Activated CD4-positive, CD25-positive, alpha-beta regulatory T cell treated with anti-CD3 and anti-CD28 coated beads, Interleukin-2, amount 50 U/mL, for 24 hours (primary cell): ENCODE measurements at places on chromosomes 1 and 21.

DNA sequence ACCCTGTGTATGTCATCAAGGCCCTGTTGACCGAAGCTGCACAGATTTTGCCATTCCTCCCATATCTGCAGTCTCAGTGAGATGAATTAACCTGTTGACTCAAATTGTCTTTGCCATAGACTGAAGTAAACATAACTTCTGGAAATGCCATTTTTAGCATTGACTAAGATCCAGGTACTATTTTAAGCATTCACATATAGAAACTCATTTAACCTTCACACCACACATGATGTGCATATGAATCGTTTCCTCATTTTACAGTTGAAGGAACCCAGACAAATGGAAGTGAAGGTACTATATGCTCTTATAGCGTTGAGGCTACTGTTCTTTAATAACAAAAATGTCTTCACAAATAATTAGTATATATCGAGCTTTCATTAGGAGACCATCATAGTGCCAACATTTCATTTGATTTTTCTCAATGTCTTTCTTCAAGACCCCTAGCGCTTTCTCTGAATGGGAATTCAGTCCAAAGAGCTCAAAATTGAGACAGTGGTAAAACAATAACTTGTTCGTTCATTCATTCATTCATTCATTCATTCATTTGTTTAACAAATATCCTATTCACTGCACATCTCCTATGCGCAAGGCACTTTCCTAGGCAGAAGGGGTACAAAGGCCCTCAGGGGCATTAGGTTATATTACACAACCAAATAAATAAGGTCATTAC is 444.7 kb downstream of the ADGRL2 start:
- no peak for ATAC-seq

DNA sequence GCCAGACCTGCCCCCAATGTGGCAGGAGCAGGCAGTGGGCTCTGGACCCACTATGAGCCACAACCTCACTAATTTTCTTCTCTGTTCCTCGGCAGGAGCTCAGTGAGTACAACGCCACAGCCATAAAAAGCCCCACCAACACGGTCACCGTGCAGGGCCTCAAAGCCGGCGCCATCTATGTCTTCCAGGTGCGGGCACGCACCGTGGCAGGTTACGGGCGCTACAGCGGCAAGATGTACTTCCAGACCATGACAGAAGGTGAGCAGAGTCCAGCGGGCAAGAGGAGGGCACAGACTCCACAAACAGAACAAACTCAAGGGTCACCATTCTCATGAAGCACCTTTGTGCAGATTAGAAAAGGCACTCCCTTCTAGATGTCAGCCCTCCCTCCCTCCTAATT is 79.9 kb downstream of the LACTBL1 start:
- ATAC-seq: no peak

DNA sequence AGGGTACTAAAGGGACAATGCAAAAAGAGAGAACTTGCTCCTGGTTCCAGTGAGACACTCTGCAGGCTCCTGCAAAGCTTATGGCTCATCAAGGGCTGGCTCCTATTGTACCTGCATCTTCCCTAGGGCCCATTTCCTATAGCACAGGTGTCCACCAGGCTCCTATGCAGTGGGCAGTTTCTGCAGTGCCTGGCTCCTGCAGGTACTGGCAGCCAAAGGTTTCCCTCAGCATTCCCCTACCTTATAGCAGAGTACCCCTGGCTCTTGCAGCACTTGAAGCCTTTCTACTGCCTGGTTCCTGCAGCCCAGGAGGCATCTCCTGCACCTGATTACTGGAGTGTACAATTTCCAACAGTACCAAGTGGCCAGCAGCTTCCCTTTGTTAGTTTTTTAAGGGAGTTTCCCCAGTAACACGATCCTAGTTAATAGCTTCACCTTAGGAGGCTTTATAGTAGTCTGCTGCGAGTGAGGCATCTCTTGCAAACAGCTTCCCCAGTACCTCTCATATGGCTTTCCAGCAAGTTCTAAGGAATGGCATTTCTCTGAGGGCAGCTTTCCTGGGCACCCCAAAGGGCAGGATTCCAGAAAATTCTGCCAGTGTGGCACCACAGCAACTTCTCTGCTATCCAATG is 141.7 kb downstream of the DENND1B start:
- ATAC-seq: no peak

- no peak for ATAC-seq
Measured at GRCh38 chr1:97505289-97505688, 415.5 kb downstream of the DPYD start.

DNA sequence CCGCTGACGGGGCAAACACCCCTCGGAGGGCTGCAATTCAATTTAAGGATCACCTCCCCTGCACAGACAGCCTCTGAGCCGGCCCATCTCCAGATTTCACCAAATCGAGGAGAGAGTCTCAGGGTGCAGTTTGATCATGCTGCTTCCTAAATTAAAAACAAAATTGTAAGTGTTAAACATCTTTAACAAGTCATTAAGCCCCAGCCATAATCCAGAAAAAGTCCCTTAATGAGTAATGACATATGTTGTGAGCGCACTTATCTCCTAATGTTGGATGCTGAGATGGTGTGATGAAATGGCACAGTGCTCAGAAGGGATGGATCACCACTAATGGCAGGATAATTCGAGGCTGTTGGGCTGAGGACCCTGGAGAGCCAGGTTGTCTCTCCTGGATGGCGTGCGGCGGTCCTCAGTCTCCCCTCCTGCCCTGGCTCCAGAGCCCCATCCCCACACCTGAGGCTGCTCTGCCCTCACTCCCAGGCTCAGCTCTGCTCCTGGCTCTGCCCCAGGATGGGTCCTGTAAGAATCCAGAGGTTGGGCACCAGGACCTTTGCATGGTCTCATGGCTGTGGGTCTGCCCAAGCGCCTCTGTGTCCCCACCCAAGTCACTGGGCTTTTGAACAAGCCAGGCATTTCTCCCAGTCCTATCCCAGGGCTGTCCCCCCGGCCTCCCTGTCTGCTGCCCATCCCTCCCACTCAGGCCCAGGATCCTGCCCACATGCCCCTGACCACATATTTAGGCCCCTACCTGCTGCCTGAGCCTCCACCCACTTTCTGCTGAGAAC is 224.4 kb upstream of the POU3F1 start:
- no peak for ATAC-seq
